ENCODE measurements at places on chromosomes 11 and 22. TPM values are rescaled to one million over a fixed set of nuclear protein-coding genes. Genes with fewer than 3 reads are reported as not detected.

The SLC5A4 gene
- 2.2 TPM for total RNA-seq

The TMEM86A gene
- 4.4 TPM for total RNA-seq

The PATE2 gene
- not detected for total RNA-seq

GRCh38 chr22:21694795-21695429, 29.1 kb downstream of the PPIL2 start:
- no peak overlapping the region for H3K4me3 ChIP-seq
- peaks cover 8% of the 10 kb centered on the region for H3K36me3 ChIP-seq
- H3K27ac ChIP-seq = no peak overlapping the region
- DNase-seq = no peak

The TRIM29 gene
- total RNA-seq = 3.6 TPM

The TECTA gene
- total RNA-seq = 0.75 TPM

- no peaks in the 10 kb centered on the region for H3K36me3 ChIP-seq
- peak overlapping the region; percentile 90 for H3K4me3 ChIP-seq
- H3K4me1 ChIP-seq = no peaks in the 10 kb centered on the region
- no peaks in the 10 kb centered on the region for H3K27me3 ChIP-seq
- DNase-seq = peak; percentile 78
Observed at GRCh38 chr22:27796829-27797519, 4.6 kb downstream of the MN1 start.

GRCh38 chr11:65042891-65043290, 1.9 kb downstream of the SAC3D1 start:
- no peaks in the 10 kb centered on the region for H3K4me1 ChIP-seq
- H3K4me3 ChIP-seq = no peak overlapping the region
- H3K27me3 ChIP-seq = no peaks in the 10 kb centered on the region
- H3K27ac ChIP-seq = no peak overlapping the region

- H3K27me3 ChIP-seq = no peaks in the 10 kb centered on the region
- no peak overlapping the region for H3K4me3 ChIP-seq
- no peak overlapping the region for H3K27ac ChIP-seq
- H3K4me1 ChIP-seq = no peaks in the 10 kb centered on the region
- DNase-seq = no peak
Observed at GRCh38 chr22:41499624-41500280, 30.8 kb downstream of the ACO2 start.

GRCh38 chr22:46457502-46458488, 79.6 kb downstream of the CELSR1 start:
- no peaks in the 10 kb centered on the region for H3K36me3 ChIP-seq
- no peak overlapping the region for H3K27ac ChIP-seq
- no peaks in the 10 kb centered on the region for H3K27me3 ChIP-seq
- H3K4me3 ChIP-seq = no peak overlapping the region

The LRRC10B gene
- total RNA-seq = 2.8 TPM
